ENCODE measurements at places on chromosomes 6 and 20. TPM values are rescaled to one million over a fixed set of nuclear protein-coding genes. Genes with fewer than 3 reads are reported as not detected.

- no peak for DNase-seq
Measured at GRCh38 chr6:87068795-87069194, 26.1 kb downstream of the CGA start.

DNA sequence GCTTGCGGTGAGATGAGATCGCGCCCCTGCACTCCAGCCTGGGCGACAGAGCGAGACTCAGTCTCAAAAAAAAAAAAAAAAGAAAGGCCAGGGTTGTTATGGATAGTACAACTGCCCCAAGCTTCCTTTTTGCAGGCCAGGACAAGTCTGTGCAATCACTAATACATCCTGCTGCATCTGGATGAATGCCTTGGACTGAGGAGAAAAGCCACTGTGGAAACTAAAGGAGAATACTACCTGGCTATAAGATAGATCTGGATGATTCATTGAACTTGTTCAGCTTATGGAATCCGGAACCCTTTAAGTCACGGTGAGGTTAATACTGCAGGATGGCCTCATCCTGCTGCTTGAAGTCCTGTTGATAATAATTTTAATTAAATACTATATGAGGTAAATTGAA is 278.2 kb downstream of the TFAP2A start:
- no peak for DNase-seq

DNA sequence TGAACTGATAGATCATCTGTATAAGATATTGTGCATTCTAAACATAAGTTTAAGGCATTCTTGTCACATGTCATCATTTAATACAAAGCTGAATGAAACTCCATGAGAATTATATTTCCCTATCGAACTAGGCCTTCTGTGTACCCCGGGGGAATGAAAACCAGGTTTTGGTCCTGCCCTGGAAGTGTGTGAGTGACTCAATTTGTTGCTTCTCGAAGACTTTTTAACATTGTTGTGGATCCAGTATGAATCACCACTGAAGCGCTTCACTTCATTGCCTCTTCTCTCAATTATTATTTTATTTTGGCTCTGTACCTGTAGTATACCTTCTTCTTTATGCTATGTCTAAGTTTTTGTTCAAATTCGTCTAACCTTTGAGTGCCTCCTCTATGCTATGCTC is 150.8 kb downstream of the GRIK2 start:
- no peak for DNase-seq

- DNase-seq, result peak; percentile 33
Measured at GRCh38 chr6:137767911-137768690, 99.0 kb upstream of the TNFAIP3 start.

DNA sequence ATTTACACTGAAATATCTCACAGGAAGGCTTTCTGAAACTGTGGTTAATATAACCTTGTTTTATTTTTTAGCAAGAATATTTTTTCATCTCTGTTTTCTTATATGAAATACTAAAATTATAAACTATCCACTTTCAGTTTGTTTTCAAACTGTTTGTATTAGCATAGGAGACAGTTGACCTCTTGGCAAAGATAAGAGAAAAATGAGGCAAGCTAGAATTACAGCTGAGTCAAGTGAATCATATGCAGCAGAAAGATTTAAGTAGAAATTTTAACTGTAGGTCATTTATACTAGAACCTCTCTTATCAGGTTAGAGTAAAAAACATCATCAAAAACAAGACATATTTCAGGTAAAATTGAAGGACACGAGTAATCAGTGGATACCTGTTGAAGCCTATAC is 792.6 kb downstream of the PHF3 start:
- DNase-seq, result no peak

- peak; percentile 13 for DNase-seq
Measured at GRCh38 chr6:119312875-119313338, 36.7 kb downstream of the MAN1A1 start.

DNA sequence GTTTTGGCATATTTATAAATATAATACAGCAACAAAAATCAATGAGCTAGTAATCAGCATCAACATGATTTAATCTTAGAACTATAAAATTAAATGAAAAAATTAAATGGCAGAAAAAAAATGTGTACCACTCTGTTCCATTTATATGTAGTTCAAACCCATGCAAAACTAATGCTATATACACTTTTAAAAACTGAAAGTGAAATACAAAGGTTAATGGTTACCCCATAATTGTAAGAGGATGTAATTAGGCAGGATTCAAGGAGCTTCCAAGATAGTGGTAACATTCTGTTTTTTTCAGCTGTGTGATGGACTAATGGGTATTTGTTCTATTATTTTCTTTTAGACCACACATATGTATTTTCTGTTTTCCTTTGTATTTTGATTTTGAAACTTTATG is 492.1 kb downstream of the UTRN start:
- DNase-seq, result no peak

- no peak for DNase-seq
Measured at GRCh38 chr6:15338476-15338875, 92.6 kb downstream of the JARID2 start.

GRCh38 chr6:41367700-41368099 is 32.3 kb downstream of the NCR2 start:
- no peak for DNase-seq

- peak; percentile 15 for DNase-seq
Measured at GRCh38 chr6:42572523-42572922, 8.7 kb downstream of the UBR2 start.

GRCh38 chr6:84050408-84050807 is 16.8 kb downstream of the MRAP2 start:
- DNase-seq, result no peak

- DNase-seq, result no peak
Measured at GRCh38 chr20:62893700-62894099, 32.1 kb upstream of the TCFL5 start.

GRCh38 chr6:134345789-134346188 is 27.9 kb upstream of the SGK1 start:
- DNase-seq, result no peak

GRCh38 chr6:81750681-81751387 is 1.6 kb downstream of the TENT5A start:
- DNase-seq, result no peak

DNA sequence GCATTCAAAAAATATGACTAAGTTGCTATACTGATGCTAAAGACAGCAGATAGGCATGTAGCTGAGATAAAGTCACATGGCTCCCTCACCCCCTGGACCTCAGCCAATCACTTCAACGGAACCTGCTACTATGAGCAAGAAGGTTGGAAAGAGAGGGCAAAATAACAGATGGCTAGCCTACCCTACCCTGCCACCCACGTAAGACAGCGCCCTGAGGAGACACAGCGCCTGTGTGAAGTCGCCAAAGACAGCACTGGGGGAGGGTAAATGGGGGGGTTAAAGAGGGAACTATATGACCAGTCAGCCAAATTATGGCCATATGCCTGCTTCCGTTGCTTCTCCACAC is 163.2 kb downstream of the RALGAPA2 start:
- DNase-seq, result no peak

GRCh38 chr20:61436283-61436666 is 184.2 kb downstream of the CDH4 start:
- DNase-seq, result no peak

DNA sequence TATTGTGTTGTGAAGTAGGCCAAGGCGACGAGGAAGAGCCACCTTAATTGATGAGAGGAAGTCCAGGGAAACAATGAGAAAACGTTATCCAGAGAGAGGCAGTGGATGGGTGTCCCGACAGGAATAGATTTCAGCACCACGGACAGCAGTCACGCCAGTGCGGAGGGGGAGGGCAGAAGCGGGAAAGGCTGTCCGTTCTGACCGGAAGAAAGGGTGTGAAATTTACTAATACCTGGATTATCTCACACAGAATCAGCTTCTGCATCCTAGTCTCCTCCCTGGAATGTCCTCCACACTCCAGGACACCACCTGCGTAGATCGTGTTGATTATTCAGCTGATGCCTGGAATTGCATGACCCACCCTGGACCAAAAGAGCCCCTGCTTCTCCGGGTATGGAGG is 7.4 kb upstream of the BPIFA3 start:
- DNase-seq, result no peak

GRCh38 chr6:70547313-70547712 is 19.4 kb upstream of the SDHAF4 start:
- no peak for DNase-seq

DNA sequence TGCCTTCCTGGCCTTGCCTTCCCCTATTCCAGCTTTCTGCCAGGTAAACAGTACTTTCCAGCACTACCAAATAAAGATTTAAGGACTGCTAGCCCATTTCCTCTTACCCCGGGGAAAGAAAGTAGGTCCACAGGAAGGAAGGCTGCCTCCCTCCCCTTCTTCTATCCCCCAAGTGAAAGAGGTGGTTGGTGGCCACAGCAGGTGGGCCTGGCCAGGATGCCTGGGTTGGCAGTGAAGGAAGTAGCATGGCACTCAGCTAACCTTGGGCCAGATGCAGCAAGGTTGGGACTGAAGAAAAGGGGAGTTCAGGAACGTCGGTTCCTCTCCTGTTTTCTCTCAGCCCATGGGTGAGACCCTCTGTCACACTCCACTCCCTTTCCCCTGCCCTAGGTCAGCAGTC is 8.9 kb downstream of the NFKBIL1 start:
- no peak for DNase-seq

DNA sequence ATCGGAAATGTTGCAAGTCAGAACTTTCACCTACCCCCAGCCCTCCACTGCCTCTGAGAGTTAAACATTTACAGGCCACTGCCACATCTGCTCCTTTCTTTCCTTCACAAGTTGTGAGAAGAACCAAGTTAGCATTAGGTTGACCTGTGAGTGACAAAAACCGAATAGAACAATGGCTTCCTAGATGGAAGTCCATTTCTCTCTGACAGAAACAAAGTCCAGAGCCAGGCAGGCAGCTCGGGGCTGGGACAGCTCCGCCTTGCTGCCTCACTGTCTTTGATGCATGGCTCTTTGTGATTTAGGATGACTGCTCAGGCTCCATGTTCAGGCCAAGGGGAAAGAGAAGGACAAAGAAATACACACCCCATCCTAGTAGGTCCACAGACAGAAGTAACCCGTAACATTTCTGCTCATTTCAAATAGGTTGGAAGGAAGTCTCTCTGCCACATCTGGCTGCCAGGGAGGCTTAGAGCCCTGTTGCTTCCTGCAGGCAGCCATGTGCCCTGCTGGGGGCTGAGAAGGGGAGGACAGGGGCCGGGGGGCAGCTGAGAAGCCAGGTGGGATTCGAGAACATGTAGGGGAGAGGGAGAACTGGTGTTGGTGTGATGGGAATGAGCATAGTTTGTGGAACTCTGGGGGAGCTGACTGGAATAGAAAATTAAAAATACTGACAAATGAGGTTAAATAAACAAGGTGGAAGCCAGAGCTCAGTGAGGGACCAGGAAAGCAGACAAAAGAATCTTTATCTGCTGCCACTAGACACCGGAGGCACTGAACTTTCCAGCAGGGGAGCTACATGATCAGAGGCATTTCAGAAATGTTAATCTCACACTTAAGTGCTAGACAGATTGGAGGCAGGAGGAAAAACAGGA is 19.5 kb upstream of the IER3 start:
- DNase-seq, result no peak

DNA sequence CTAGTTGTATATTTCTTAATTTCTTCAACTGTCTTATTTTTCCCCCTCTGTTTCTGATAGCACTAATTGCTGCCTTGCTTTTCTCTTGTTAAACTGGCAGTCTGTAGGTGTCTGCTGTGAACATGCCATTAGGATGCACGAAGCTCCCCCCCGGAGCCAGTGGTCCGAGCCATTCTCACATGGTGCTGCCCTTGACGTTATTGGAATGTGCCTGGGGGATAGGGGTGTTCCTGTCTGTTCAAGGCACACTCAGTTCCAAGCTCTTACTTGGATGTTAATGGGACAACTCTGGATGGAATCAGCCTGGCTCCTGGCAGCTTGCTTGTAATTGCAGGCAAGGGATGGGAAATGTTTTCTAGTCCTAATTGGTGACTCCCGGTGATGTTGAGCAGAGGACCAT is 68.4 kb downstream of the RREB1 start:
- DNase-seq, result no peak

DNA sequence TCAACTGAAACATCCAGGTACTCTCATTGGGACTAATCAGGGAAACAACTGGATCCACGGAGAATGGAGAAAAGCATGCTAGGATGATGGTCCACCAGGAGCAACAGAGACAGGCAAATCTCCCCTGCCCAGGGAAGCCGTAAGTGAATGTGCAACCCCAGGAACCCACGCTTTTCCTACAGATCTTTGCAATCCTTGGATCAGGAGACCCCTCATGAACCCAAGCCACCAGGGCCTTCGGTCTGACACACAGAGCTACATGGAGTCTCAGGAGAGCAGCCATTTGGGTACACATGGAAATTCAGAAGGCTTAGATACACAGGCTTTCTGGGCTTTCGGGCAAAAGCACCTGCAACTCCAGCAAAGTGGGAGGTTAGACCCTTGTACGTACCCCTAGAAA is 122.1 kb upstream of the PTCHD4 start:
- no peak for DNase-seq

DNA sequence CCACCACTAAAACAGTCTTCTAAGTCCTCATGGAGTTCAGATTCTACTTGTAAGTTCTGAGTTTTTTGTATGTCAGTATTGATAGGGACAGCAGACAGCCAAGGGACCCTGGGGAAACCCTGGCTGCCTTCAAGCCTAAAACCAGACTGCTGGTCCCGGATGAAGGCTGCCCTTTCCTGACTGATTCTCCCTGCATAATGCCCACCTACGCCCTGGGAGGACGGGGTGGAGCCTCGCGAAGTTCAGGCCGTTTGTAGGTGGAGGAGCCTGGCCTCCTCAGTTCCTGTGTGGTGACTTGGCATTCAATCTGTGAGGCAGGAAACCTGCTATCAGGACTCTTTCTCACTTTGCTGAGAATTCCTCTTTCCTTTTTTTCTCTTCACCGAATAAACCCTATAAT is 120.3 kb upstream of the LGSN start:
- no peak for DNase-seq

FAM209B gene
- total RNA-seq, result 2.2 TPM

CAPN11 gene
- not detected for total RNA-seq

EFCAB8 gene
- 1.5 TPM for total RNA-seq

RAD21L1 gene
- total RNA-seq, result 0.78 TPM

ANKS1A gene
- total RNA-seq, result 13.7 TPM

CABLES2 gene
- 5.9 TPM for total RNA-seq

Measured in CD4-positive, alpha-beta memory T cell (primary cell).